GM23338 (cell line): ENCODE measurements at places on chromosomes 7 and 10.
A peak's percentile ranks its signal among the peaks of the same experiment; 100 is the strongest.

DNA sequence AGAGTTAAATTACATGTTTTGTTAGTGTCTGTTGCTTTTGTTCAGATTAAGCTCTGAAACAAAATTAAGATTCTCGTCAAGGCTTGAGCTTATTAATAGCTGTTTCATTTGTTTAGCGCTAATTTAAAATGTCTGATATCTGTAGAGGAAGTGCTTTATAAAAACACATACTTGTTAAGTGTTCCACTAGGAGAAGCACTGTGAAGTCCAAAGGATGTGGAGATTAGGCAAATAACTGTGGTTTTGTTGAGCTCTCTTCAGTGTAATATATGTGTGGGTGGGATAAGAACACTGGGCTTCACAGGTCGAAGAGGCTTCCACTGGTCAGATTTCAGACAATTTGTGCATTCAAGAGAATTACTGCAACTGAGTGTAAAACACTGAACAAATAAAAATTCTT lies 242.0 kb downstream of the AUTS2 start:
- DNase-seq, result no peak

- DNase-seq, result no peak
Observed at GRCh38 chr7:120992965-120993494, 4.5 kb downstream of the CPED1 start.

GRCh38 chr7:88329532-88330463 lies 23.1 kb upstream of the STEAP4 start:
- DNase-seq, result no peak

- DNase-seq, result no peak
Observed at GRCh38 chr7:4119848-4120247, 562.2 kb upstream of the FOXK1 start.

- DNase-seq, result no peak
Observed at GRCh38 chr10:118439824-118440223, 97.7 kb upstream of the FAM204A start.

DNA sequence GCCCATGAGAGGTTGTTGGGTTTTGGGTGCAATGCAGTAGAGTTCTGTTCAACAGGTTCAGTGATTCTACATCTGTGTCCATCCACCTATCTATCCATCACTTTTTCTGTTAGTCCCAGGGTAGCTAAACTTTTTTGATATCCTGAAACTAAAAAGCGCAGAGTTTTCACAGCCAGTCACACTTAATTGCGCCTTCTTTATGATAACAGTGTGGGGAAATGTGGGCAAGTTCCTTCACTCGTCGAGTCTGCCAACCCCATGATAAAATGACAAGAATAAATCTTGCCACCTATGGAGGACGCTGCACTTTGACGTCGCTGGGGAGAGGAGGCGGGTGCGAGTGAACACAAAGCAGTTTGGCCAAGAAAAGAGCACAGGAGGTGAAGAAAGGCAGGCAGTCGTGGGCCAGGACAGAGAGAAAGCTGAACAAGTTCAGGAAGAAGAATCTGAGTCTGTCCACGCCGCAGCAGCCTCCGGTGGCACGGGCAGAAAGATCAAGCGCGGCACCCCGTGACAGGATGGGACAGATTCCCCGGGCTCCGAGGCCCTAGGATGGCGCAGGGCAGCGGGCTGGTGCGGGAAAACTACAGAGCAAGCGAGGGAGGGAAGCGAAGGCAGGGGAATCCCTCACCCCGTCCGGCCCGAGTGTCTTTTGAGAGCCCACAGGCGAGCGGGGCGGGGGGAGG lies 9.2 kb downstream of the SP8 start:
- peak; percentile 60 for DNase-seq

DNA sequence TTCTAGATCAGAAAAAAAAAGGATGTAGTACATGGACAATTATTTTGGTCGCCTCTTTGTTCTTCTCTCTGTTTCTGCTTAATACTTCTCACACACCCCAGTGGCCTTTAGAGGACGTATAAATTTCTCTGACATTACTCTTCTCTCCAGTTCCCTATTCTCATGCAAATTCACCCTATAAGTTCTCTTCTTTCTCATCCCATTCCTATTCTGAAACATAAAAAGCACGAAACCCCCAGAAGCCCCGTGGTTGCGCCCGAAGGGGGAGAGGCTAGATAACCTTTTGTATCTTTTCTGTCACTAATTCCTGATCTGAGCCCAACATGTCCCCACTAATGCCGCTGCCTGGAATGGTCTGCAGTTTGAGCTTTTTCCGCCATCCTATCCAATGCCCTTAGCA lies 136.9 kb downstream of the SKIDA1 start:
- DNase-seq, result peak; percentile 30
